T-cell (primary cell): ENCODE measurements at places on chromosomes 2 and 18. TPM values are rescaled to one million over a fixed set of nuclear protein-coding genes. Genes with fewer than 3 reads are reported as not detected.

GRCh38 chr2:168432565-168433186, 23.4 kb upstream of the CERS6 start:
- no peaks in the 10 kb centered on the region for H3K36me3 ChIP-seq
- H3K4me3 ChIP-seq: no peak overlapping the region
- H3K27me3 ChIP-seq: no peaks in the 10 kb centered on the region
- no peak overlapping the region for H3K27ac ChIP-seq
- peaks cover 17% of the 10 kb centered on the region for H3K4me1 ChIP-seq

GRCh38 chr2:71276311-71277146, 49.6 kb upstream of the PAIP2B start:
- H3K27ac ChIP-seq: no peak overlapping the region
- H3K4me1 ChIP-seq: peaks cover 19% of the 10 kb centered on the region
- peak overlapping the region; percentile 64 for H3K4me3 ChIP-seq
- H3K36me3 ChIP-seq: no peaks in the 10 kb centered on the region

- H3K4me3 ChIP-seq: no peak overlapping the region
- no peaks in the 10 kb centered on the region for H3K27me3 ChIP-seq
- no peak for DNase-seq
- no peaks in the 10 kb centered on the region for H3K36me3 ChIP-seq
Observed at GRCh38 chr18:13124411-13124810, 94.1 kb upstream of the LDLRAD4 start.

BMP10 gene
- total RNA-seq: not detected

COLEC11 gene
- total RNA-seq: not detected
